ENCODE measurements at places on chromosomes 11 and 22. TPM values are rescaled to one million over a fixed set of nuclear protein-coding genes. Genes with fewer than 3 reads are reported as not detected.
A peak's percentile ranks its signal among the peaks of the same experiment; 100 is the strongest.

Gene APOL5
- not detected for total RNA-seq

Gene OR5A1
- total RNA-seq, result 0.06 TPM

Gene DNAJC4
- 18.1 TPM for total RNA-seq

Gene PRR33
- total RNA-seq, result not detected

Gene CAVIN3
- 2.9 TPM for total RNA-seq

Gene P2RX6
- 0.36 TPM for total RNA-seq

Gene MOGAT2
- total RNA-seq, result not detected

Gene CCDC81
- total RNA-seq, result 0.77 TPM

Gene RASL10A
- 0.09 TPM for total RNA-seq

GRCh38 chr11:46362156-46363030, 15.1 kb downstream of the DGKZ start:
- DNase-seq, result no peak

DNA sequence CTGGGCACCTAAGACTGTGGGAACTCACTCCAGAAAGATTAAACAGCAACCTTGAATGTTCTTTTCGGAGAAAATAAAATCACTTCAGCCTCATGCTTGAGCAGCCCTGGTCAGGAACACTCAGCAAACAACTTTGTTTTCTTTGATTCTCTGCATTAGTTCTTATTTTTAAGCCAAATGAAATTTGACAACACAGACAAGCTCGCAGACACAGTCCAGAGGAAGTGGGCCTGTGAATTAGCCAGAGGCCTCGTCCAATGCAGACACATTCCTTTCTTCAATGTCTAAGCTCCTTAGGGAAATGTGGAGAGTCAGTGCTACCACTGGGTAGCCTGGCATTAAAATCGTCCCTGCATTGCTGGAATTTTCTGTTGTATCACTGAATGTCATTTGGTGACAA, 62.9 kb upstream of the CSNK2A3 start:
- peak; percentile 27 for DNase-seq

DNA sequence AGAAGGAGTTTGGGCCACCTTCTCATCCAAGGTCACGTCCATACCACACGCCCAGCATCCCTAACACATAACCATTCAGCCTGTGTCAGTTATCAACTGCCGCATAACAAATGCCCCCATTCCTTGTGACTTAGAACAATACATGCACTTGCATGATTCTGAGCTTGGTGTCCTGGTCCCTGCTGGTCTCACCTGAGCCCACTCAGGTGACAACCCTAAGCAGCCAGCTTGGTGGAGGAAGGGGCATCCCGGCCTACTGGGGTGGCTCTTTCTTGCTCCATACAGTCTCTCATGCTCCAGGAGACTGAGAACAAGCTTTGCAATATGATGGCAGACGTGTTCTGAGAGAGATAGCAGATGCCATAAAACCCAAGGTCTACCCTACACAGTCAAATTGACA, 1276.9 kb downstream of the TBC1D22A start:
- DNase-seq, result no peak

DNA sequence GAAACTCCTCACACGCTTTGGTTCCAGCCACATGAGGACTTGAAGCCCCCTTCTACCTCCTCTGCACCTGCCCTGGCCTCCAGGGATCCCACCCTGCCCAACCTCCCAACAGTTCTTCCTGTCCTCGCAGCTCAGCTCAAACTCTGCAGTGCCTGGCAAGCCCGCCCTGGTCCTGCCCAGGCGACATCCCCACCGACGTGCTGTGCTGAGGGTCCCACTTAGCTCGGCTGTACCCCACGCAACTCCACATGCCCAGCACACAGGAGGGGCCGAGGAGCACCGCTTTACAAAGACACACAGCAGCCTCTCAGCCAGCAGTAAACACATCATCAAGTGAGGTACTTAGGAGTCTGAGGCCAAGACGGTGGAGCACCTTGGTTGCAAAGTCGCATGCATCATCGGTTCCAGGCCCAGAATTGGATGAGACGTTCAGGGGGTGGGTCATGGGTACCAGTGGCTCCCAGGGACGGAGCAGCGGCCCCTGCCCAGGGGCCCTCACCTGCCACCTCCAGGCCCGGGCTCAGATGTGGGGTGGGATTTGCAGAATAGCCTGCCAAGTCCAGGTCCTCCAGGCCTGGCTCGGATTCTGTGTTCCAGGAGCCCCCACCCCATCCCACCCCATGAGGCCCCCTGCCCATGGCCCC, 72.6 kb downstream of the CELSR1 start:
- DNase-seq, result no peak

DNA sequence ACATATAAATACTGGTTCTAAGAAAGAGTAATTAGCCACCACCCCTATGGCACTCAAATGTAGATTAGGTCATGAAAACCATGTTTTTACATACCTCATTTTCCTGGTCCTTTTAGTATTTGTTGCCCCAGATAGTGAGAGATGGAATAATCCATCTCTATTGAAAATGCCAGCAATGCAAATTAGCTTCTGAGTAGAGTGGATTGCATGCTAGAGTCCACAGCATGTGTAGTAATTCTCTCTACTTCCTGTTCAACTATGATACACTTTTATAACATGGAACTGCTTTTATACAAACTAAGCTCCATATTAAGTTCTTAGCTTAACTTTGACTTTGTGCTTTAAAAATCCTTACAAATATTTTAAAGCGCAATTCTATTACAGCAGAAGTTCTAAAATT, 73.2 kb downstream of the TRPC6 start:
- no peak for DNase-seq

- DNase-seq, result no peak
These were observed 19.6 kb downstream of the APOL4 start for GRCh38 chr22:36182056-36182455.

DNA sequence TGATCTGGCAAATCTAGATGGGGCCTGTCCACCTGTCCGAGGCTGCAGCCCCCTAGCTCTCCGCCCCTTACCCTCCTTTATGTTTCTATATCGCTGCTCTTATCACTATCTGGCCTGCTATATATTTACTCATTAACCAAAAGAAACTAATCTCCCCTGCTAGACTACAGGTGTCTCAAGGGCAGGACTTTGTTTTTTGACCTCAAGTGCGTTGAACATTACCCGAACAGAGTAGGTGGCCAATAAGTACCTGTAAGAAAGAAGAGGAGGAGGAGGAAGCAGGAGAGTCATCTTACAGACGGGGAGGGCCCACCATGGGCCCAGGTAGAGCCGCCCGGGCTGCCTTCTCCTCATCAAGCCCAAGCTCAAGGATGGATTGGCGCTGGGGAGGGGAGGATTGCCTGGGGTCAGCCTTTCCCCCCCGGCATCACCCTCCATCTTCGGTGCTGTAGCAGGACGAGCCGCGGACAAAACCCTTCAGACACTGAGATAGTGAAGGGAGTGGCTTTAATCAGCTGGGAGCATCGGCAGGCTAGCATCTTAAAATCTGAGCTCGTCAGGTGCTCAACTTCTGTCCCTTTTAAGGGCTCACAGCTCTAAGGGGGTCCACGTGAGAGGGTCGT, 1.2 kb upstream of the P2RY6 start:
- no peak for DNase-seq

GRCh38 chr11:47464483-47464882, 15.5 kb upstream of the RAPSN start:
- peak; percentile 80 for DNase-seq

DNA sequence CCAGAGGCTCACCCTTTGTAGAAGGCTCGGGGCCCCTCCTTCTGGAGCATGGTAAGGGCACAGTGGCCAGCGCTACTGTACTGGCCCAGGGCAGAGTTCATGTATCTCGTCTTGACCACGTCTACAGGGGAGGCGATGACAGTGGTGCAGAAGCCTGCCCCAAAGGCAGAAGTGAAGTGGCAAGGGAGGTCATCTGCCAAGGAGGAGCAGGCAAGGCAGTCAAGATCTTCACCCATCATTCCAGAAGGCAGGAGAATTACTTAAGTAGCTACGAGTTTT, 7.2 kb downstream of the UCP2 start:
- DNase-seq, result no peak

GRCh38 chr11:27777033-27777432, 76.8 kb upstream of the BDNF start:
- DNase-seq, result no peak

GRCh38 chr11:11998091-11998781, 10.2 kb downstream of the DKK3 start:
- DNase-seq, result no peak

DNA sequence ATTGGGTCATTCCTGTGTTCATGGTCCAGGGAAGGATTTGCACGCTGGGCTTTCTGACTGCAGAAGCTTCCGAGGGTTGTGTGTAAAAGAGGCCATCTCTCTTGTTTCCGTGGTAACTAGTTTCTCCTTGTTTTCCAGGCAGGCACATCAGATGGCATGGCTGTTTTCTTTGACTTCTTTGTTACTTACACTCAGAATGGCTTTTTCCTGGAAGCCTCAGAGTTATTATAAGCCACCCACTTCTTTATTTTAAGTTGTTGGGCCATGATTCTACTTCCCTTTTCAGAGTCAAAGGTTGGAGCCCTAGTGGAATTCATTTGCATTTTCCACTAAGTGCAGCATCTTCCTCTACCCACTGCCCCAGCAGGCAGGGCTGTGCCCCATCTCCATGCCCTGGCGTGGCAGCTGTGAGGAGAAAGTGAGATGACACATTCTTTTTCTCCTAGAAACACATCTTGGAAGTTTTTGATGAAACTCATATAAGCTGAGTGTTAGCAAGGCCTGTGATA, 94.9 kb downstream of the PRR5L start:
- no peak for DNase-seq

DNA sequence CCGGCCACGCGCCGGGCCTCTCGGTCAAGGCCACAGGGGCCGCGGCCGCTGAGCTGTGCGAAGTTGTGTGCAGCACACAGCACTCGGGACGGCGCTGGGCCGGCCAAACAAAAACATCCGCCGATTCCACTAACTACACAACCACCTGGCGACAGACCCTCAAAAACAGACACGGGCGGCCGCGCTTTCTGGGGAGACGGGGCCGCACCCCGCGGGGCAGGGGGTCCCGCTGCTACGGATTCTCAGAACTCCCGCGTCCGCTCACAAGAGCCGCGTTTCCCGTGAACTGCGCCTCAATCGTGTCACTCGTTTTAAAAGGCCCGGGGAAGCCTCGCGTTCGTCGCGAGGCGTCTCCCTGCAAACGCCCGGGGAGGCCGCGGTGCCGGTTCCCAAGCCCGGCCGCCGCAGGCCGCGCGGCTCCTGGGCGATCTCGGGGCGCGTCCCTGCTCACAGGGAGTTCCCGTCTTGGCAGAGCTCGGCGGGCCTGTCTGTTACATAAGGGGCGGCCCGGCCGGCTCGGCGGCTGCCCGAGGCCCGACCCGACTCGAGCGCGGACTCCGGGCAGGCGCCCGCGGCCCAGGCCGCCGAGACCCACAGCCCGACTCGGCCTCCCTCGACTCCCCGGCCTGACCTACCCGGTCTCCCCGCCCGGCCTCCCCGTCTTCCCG, 936 bp downstream of the BRD1 start:
- DNase-seq, result peak; percentile 47

DNA sequence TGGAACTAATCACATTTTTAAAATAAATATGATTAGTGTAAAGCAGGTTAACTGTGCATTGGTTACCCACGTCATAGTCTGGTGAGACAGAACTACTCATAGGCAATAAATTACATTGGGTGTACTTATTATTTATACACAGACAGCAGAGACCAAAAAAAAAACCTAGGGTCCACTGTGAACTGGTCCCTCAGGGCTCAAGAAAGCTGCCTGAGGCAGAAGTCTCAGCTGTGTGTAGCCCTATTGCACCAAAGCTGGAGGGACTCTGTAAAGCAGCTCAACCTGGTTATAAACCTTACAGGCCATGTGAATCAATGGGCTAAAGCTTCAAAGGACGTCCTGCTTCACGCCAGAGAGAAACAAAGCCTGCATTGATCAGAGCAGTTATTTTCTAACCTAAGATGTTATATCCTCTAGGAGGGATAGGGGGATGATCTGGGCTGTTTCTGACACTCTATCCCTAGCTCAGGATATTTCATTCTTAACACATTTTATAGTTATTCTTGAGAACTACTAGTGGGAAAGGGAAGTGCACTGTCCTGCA, 432.2 kb upstream of the ANO3 start:
- peak; percentile 5 for DNase-seq

GRCh38 chr22:41939981-41940831, 6.7 kb downstream of the CENPM start:
- DNase-seq, result no peak

- DNase-seq, result peak; percentile 1
These were observed 21.4 kb downstream of the TPBGL start for GRCh38 chr11:75261902-75262361.

GRCh38 chr11:127598476-127598875, 597.9 kb upstream of the KIRREL3 start:
- DNase-seq, result no peak

DNA sequence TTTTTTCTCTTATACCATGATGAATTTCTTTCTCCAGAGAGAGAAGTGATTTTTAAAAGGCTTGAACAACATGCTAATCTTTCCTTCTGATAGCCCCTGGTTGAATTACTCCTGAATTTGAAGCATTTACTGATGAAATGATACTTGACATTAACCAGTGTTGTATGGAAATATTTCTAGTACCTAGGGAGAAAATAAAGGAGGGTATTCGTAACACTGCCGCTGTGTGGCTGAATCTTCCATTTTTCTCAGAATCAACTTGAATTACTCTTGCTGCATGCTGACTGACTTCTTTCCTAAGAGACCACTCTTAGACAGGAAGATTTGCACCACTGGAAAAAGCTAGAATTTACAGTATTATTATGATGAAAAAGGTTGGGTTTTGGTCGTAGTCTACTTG, 118.3 kb downstream of the FAT3 start:
- DNase-seq, result no peak
